ENCODE measurements at places on chromosomes 7 and 10.

- DNase-seq, result no peak
Measured at GRCh38 chr7:74202841-74203556, 6.8 kb upstream of the LAT2 start.

- no peak for DNase-seq
Measured at GRCh38 chr10:27366769-27367168, 126.2 kb upstream of the ACBD5 start.

DNA sequence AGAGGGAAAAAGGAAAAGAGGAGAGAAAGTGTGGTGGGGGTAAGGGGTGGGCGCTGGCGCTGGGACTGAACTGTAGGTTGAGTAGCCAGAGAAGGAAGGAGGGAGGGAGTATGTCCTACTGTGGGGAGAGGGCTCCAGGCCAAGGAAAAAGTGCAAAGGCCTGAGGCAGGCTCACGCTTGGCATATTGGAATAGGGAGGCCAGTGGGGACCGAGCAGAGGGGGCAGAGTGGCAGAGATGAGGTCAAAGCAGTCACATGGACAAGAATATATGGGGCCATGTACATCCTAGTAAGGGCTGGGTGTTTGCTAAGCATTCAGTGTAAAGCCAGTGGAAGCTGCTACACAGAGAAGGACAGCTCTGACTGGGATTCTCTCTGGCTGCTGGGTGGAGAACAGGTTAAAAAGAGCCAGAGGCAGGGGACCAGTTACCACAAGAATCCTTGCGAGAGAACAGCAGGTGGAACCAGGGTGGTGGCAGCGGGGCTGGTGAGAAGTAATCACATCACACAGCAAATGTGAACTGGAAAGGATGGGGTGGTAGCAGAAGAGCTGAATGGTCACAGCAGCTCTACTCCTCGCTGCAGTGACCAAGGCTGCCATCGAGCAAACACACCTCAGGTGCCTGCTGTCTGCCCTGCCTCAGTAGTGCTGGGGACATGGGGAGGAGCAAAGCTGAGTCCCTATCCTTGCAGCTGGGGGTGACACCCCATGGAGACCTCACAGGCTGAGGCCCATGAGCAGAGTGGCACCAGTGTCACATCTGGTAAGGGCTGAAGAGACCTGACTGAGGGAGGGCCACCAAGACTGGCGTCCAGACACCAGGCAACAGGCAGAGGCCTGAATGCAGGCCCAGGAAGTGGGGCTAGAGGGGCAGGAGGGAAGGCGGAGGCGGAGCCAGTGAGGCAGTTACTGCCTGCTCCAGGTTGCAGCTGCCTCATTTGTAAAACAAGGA is 39.5 kb downstream of the FAM53B start:
- no peak for DNase-seq

- DNase-seq, result no peak
Measured at GRCh38 chr10:69668721-69669120, 38.7 kb downstream of the FAM241B start.

DNA sequence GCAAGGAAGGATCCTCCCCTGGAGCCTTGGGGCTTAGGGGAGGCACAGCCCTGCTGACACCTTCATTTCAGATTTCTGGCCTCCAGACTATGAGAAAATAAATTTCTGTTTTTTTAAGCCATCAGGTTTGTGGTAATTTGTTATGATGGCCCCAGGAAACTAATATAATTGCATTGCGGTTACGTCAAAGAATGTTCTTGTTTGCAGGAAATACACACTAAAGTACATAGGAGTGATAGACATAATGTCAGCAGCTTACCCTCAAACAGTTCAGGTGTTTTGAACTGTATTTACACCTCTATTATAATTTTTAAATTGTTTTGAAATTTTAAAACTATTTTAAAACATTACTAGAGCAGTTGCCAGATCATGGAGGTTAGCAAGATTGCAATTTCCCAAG is 12.6 kb upstream of the FHIP2A start:
- no peak for DNase-seq

DNA sequence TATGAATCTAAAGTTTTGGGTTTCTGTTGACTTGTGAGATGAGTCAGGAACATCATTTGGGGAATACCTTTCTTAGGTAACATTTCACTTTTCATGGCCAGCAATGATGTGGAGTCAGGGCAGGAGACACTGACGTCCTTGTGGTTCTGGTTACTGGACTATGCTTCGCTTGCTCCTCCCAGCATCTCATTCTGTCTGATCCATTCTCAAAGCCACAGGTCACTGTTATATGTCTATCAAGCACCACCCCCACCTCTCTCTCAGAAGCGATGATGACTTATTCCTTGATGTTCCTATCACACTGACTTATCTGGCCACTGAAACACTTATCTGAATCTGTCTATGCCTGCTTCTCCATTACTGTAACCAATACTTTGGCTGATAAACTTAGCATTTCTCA is 51.6 kb downstream of the TES start:
- no peak for DNase-seq

GRCh38 chr7:40965774-40966173 is 737.1 kb downstream of the INHBA start:
- no peak for DNase-seq

DNA sequence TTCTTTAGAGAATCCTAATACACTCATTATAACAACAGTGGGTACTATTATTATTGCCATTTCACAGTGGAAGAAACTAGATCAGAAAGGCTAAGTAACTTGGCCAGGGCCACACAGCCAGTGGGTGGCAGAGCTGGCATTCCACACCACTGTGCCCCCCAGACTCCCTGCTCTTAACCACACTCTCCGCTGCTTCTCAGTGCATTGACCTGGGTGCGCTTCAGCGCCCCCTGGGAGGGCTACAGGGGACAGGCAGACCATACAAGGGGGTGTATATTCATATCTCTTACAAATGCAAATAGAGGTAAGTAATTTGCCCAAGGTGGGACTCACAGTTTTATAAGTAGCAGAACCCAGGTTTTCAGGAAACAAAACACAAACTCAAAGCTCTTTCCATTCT is 77.0 kb upstream of the NMT2 start:
- no peak for DNase-seq

DNA sequence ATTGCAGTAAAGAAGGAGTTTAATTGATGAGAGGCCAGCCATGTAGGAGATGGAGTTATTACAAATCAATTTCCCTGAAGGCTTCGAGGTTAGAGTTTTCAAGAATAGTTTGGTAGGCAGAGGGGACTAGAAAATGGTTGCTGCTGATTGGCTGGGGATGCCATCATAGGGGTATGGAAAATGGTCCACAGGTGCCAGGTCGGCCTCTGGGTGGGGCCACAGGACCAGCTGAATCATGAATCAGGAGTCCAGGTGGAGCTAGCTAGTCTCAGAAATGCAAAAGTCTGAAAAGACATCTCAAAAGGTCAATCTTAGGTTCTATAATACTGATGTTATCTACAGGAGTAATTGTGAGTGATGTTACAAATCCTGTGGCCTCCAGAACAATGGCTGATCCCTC is 714.0 kb upstream of the GHITM start:
- no peak for DNase-seq

GRCh38 chr10:12380999-12381398 is 31.7 kb downstream of the CAMK1D start:
- no peak for DNase-seq

GRCh38 chr7:84508606-84509005 is 314.0 kb upstream of the SEMA3A start:
- no peak for DNase-seq

GRCh38 chr10:103102195-103102594 is 90.9 kb downstream of the NT5C2 start:
- DNase-seq, result no peak

DNA sequence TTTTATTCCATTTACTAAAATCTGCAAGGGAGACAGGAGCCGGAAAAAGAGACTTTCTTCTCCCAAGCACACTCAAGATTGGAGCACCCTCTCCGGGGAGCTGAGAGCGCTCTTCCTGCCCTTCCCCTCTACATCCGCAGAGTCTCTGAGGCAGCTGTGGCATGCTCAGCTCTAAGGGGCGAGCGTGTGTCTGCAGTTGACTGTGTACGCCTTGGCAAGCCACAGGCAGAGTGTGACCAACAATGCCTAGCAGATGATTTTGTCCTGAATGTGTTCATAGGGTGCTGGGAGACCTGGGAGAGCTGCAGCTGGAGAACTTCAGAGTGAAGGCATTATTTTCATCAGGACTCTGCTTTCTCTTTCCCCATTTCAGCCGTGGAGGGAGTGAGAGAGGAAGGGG is 20.7 kb downstream of the MTURN start:
- no peak for DNase-seq

DNA sequence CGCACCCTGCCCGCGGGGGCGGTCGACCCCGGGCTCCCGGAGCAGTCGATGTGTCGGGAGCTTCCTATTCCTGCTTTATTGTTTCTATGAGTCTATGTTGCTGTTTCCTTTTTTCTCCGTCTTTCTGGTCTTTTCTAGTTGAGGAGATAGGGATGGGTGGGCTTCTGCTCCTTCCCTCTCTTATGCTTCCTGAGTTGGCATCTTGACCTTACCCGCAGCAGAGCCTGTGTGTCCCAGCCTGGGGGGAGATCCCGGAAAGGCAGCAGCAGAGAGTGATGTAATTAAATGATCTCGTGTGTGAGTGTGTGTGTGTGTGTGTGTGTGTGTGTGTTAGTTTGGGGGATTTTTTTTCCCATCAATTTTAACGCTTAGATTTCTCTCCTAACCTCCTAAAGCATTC is 486 bp upstream of the SORCS1 start:
- no peak for DNase-seq

DNA sequence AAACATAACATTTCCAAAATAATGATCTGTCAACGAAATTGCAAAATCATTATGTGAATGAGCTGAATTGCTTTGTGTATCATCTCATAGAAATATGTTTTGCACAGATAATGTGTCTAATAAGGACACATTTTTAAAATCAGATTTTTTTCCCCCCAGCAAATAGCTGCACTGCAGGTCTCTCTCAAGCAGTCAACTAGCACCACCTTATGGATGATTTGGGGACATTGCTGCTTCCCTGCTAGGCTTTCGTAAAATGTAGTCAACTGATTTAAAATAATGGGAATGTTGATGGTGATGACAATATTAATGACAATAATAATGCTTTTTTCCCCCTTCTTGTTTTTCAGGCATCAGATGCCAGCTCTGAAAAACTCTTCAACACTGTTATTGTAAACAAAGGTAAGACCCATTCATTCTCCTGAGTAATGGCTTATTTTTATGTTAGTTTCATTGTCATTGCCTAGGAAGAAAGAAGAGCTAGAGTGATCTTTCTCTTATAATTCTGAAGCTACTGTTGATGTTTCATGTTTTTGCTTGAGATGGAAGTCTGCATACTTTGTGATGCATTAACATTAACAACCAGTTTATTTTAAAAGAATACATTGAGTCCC is 433.6 kb upstream of the GALNT17 start:
- no peak for DNase-seq

DNA sequence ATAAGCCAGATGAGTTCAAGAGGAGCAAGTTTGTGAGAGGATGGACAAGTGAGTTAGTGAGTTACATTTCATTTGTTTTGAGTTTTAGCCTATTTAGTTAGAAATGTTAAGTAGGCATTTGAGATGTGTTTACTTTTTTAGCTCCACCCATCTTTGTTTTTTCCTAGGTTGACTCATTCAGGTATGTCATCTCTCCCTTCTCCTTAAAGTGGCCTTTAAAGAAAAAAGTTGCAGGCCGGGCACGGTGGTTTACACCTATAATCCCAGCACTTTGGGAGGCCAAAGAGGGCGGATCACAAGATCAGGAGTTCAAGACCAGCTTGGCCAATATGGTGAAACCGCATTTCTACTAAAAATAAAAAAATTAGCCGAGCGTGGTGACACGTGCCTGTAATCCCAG is 71.2 kb downstream of the BMPR1A start:
- DNase-seq, result no peak

- DNase-seq, result no peak
Measured at GRCh38 chr10:126696684-126697083, 26.2 kb upstream of the C10orf90 start.

DNA sequence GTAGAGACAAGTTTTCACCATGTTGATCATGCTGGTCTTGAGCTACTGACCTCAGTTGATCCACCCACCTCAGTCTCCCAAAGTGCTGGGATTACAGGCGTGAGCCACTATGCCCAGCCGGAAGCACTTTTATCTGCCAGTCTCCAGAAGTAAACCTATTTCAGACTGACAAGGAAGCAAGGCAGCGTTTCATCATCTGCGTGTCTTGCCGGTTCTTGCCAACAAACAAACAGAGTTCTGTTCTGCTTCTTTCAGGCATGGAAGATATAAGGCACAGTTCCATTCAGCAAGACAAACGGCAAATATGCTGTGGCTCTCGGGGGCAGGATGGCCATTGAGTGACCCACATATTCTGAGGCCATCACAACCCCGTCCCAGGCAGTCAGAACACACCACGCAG is 15.5 kb upstream of the LARP4B start:
- DNase-seq, result no peak

GRCh38 chr10:30047430-30047829 is 12.0 kb downstream of the JCAD start:
- DNase-seq, result no peak

DNA sequence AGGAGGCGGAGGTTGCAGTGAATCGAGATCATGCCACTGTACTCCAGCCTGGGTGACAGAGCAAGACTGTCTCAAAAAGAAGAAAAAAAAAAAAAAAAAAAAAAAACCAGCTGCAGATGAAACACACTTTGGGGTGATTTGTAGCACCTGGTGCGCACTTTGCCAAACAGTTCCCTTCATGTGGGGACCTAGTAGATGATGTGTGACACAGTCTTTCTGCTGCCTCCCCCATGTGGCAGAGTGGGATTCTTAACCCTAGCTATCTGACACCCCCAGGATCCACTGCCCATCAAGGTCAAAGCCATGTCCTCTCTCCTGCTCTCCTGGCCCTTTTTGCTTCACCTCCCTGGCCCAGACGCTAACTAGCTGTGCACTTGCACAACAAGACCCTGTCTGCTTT is 52.1 kb upstream of the PDZD8 start:
- DNase-seq, result no peak

GRCh38 chr7:101816595-101817470 is 593 bp upstream of the CUX1 start:
- DNase-seq, result no peak

DNA sequence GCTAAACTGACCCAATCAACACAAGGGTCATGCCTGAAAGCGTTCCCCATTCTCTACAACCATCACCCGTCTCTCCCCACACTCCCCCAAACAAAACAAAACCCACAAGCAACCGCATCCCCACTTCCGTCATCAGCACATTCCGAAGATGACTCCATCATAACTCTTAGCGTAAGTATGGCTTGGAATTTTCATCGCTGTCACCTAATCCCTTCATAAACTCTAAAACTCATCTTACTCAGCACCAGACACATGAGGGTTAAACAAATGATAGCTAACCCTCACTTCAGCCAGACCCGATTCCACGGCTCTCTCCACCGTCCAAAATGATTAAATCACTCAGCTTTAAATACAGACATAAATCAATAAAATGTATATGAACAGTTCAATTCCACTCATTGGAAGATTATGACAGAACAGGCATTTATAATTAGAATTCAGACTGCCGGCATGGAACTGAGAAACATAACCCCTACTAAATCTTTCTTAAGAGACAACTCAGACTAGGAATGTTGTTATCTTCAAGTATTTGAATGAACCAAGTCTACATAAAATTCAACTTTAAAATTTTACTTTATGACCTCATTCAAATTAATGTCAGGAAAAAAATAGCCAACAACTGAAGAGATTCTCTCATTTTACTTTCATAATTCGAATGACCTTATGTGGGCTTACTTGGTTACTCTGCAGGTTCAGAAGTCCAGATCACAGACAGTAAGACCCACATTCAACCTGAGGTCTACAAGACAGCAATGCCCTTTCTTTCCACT is 215.9 kb downstream of the PARD3 start:
- no peak for DNase-seq
